ENCODE measurements at places on chromosomes 7 and 10. TPM values are rescaled to one million over a fixed set of nuclear protein-coding genes. Genes with fewer than 3 reads are reported as not detected.

DNA sequence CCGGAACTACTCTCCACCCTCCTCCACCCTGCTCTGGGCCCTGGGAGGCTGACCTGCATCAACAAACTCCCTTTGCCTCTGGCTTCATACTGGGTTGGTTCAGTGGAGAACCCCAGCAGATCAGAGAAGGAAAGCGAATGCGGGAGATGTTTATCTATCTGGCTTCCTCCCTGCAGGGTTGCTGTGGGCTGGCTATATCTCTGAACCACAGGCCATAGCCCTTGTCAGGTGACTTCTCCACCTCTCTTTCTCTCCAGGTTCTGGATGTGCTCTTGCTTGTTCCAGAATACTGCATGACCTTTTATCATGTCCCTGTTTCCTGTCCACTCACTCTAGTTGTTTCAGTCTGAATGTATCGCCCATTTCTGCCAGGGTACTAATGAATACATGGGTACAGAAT is 51.7 kb upstream of the IFRD1 start:
- no peak for DNase-seq

DNA sequence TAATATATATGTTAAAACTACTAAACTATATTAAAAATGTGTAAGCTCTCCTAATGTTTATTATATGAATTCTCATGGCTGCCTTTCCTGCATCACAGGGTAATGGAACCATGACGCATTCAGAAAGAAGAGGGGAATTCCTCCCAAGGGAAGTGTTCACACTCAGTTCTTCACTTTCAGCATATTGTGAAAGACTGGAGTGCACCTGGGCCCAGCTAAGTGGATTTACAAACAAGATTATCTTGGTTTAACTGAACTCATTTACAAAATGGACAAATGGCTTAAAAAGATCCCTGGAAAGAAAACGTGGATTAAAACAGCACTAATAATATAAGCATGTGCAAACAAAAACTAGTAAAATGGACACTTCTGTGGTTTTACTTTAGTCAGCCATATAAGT is 149.8 kb downstream of the DOCK4 start:
- no peak for DNase-seq

DNA sequence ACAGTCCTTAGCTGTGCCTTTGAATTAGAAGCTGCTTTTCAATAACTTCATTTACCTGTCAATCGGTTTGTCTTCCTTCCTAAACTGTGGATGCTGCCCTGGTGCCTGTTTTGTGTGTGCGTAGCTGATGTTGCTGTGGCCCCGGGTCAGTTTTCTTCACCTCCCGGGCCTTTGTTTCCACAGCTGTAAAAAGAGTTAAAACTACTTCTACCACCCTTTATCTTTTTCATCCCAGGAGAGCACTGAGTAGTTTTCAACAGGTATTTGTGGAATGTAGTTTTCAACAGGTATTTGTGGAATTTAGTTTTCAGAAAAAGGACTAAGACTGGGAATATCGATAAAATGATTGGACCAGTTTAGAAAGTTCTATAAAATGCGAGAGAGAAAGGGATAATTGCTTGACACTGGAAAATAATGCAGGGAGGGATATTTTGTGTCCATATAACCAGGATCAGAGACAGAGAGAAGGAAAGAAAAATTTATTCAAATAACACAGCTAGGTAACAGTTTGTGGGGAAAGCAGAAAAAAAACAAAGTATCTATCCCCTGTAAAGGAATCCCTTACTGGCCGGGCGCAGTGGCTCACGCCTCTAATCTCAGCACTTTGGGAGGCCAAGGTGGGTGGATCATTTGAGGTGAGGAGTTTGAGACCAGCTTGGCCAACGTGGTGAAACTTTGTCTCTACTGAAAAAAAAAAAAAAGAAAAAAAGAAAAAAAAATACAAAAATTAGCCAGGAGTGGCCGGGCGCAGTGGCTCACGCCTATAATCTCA is 15.9 kb upstream of the IGF2BP3 start:
- no peak for DNase-seq

- no peak for DNase-seq
Measured at GRCh38 chr7:128785738-128786137, 6.0 kb upstream of the CCDC136 start.

DNA sequence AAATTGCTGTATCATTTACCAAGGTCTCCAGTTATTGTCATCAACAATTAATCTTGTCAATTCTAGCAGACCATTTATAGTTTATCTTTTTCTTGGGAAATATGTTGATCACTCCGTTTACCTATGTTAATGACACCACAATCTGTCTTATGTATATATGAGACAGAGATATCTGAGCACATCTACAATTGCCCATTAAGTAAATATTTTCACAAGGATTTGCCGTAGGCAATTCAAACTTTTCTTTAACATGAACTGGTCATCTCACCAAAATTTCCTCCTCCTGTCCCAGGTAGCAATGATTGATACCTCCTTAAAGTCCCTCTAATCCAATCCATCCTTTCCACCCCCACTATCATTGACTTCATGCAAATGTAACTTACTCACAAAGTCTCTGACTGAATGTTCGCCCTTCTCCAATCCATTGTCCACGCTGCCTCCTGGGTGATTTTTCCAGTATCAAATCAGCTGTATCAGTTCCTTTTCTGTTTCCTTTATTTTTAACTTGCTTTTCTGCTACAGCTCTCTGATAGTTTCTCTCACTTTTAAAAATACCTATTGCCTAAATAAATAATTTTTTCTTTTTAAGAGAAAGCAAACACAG is 138.3 kb downstream of the GNAT3 start:
- DNase-seq = no peak

DNA sequence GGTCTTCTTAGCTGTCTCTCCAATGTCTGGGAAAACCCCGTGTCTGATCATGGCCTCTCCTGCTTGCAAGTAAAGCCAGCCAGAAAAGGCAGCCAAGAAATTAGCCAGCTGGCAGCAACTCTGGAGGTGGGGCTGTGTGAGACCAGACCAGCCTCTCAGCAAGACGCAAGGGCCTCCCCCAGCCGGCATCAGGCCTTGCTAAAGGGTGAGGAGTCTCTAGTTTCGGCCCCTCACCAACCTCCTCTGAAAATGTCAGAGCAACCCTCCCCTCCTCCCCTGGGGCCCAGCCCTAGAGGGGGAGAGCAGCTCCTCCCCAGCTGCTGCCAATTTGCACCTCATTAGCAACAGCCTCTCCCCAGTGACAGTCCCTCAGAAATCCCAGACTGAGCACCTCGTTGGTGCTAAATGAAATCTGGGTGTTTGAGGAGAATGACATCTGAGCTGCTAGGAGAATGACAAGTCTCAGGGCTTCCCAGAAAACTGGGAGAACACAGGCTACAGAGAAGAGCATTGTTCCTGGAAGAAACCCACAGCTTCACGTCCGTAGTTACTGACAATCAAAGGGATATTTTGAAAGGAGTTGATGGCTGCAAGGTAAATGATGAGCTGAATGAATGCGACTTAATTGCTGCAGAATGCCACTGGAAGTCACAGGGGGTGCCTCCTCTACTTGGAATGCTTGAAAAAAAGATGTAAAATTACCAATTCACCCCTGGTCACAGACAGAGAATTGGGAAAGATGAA is 25.9 kb downstream of the DGKI start:
- DNase-seq = peak; percentile 65

DNA sequence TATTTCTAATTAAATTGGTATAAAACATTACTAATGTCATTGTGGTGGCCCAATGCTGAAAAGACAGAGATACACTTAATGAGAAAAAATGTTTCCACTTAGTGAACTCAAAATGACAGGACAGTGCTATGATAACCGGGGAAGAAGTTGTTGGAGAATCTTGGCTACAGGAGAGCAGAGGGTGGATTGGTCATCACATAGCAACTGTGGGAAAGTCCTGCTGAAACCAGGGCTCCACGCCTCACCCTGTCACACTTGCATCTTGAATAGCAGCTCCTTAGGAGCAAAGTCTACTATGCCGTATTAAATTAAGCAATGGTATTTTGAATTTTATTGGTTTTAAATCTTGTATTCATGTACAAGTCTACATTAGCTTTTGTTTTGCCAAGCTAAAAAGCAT is 225.5 kb downstream of the KLF6 start:
- DNase-seq = no peak

DNA sequence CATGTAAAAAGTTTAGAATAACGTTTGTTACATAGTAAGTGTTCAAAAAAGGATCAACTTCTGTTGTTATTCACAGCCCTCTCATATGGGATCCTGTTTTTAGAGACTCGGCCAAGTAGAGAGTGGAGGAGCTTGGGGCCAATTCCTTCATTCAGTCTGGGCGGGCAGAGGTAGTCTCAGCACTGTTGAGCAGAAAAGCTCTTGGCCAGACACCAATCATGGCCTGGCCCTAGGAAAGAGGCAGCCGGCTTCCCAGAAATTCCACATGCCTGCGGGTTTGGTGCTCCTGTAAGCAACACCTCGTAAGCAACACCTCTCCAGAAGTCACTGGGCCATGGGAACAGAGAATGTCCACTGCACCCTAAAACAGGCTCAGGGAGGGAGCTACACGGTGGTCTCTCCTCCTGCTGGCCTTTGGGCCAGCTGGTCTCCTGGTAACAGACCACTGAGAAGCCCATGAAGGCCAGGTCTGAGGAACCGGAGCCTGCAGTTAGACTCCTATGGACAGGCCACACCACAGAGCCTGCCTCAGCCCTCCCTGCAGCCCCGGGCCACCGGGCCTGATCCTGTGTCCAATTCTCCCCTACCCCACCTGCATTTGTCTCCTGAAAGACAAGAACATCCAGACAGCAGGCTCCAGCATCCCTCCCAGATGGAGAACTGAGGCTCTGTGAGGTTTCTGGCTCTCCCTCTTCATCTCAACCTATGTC is 149.1 kb downstream of the GRID1 start:
- DNase-seq = no peak

DNA sequence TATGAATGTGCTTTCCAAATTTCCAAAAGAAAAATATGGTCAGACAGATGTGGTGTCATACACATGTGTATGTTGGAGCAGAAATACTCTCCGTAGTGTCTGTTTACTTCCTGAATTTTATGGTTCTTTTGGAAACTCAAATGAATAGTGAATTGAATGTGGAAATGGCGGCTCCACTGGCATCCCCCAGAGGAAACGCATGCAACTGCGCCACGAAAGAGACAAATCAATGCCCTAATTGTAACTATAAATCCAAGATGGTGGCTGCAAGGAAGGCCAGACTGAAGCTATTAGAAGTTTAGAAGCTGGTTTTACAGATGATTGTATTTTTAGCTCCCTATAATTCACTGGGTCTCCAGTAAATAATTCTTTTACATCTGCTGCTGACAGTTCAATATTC is 246.7 kb downstream of the FGFR2 start:
- DNase-seq = peak; percentile 61

DNA sequence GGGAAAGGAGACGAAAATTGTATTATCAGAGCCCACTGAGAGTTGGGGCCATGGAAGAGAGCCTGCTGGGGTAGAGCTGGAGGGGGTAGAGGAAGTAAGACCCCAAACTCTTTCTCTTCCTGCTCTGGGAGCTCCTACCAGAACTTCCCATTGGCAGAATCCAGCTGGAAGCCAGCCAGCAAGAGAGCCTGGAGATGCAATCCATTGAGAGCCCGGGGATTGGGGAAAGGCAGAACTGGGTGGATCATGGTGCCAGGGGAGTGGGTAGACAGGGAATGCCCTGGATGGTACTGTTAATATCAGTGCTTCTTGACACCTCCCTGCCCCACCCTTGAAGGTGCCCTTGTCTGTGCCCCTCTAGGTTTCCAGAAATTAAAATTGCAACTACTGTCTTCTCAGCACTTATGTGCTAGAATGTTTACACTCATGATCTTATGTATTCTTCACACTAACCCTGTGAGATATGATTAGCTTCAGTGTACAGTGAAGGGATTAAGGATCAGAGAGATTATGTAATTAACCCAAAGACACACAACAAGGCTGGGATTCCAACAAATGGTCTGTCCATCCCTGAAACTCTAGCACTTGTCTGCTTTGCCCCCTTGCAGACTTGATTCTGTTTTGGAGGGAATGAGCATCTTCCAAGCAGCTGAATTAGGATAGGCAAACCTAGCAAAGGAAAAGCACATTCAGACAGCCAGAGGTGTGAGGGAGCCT is 154.1 kb downstream of the C10orf105 start:
- DNase-seq = no peak

DNA sequence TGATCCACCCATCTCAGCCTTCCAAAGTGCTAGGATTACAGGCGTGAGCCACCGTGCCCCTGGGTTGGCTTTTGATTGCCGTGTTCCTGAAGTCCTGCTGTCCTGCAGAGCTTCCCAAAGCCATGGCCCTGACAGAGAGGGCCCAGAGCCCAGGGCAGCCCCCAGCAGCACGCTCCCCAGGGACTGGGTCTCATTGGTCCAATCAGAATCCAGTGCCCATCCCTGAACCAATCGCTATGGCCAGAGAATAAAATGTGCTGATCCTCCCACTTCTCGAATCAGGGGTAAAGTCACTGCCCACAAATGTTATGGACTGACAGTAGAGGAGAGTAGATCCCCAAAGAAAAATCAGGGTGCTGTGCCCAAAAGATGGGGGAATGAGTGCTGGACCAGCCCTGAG is 5.0 kb upstream of the C10orf105 start:
- peak; percentile 6 for DNase-seq

DNA sequence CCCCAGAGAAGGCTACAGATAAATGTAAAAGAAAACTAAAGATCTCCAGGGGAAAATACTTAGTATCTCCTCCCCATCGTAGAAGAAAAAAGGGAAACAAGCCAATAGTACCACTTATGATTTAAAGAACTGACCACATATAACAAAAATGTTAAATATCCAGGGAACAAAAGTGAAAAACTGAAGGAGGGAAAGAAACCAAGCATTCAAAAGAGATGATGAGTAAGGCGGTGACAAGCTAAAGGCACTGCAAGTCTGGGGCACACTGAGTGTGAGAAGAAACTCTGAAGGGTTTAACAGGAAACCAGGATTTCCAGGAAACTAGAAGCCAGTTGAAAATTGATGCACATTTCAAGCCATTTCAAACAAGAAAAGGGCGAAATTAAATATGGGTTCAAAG is 226.3 kb downstream of the AHR start:
- no peak for DNase-seq

GRCh38 chr10:31594347-31594873 is 275.4 kb downstream of the ZEB1 start:
- no peak for DNase-seq

GRCh38 chr10:43203448-43204041 is 63.3 kb downstream of the RASGEF1A start:
- peak; percentile 48 for DNase-seq

DNA sequence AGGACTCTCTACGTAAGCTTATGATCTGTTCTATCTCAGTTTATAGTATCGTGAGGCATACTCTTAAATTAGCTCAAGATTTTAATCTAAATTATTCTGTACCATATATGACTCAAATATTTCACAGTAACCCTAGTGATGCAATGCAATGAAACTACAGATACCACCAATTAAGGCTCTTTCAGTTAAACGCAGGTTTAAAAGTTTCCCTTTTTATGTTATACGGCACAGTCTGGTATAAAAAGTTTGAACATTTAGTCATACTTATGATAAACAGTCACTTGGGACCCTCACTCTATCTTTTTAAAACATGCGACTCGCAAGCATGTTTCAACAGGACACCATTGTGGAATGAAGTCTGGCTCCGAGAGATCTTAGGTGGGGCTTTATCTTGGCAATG is 107.2 kb downstream of the CDK6 start:
- no peak for DNase-seq

SLC29A4 gene
- 8.8 TPM for total RNA-seq

FOXI2 gene
- total RNA-seq = not detected

TDRD1 gene
- total RNA-seq = not detected

PDE6C gene
- total RNA-seq = not detected

ZNF467 gene
- 0.13 TPM for total RNA-seq

LRMDA gene
- 70.7 TPM for total RNA-seq

THAP5 gene
- 50.3 TPM for total RNA-seq

CLDN3 gene
- not detected for total RNA-seq

CCL24 gene
- total RNA-seq = not detected

POLR2J2 gene
- total RNA-seq = 2.5 TPM

PPIF gene
- 25.1 TPM for total RNA-seq
